NCI-H2029 treated with DMSO at 0.1 percent for 48 hours (cell line): ENCODE measurements at places on chromosomes 5 and 9.
A peak's percentile ranks its signal among the peaks of the same experiment; 100 is the strongest.

- no peak for DNase-seq
Measured at GRCh38 chr9:3972687-3973086, 327.2 kb downstream of the GLIS3 start.

- no peak for DNase-seq
Measured at GRCh38 chr5:53313145-53313544, 167.3 kb upstream of the FST start.

GRCh38 chr5:83991566-83992224 lies 271.0 kb upstream of the HAPLN1 start:
- no peak for DNase-seq

- DNase-seq, result no peak
Measured at GRCh38 chr5:33734537-33734936, 157.3 kb downstream of the ADAMTS12 start.

DNA sequence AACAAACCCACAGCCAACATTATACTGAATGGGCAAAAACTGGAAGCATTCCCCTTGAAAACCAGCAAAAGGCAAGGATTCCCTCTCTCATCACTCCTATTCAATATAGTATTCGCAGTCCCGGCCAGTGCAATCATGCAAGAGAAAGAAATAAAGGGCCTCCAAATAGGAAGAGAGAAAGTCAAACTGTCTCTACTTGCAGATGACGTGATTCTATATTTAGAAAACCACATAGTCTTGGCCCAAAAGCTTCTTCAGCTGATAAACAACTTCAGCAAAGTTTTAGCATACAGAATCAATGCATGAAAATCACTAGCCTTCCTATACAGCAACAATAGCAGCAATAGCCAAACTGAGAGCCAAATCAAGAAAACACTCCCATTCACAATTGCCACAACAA lies 333.7 kb upstream of the EDIL3 start:
- no peak for DNase-seq

DNA sequence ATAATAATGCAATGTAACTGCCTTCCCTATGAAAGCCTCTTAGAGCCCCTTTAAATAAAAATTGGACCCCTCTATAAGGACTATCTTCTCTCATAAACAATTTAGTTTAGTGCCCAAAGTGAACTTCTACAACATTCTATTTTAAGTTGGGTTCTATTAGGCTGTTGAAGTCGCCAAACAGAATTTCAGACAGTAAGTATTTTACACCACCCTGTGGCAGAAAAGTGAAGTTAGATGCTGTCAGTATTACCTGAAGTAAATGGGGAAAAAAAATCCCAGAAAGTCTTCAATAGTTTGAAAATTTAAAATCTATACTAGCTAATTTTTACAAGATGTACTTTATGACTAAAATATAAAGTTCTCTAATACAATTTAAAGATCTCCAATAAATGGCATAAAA lies 29.5 kb downstream of the CAAP1 start:
- no peak for DNase-seq

GRCh38 chr9:751137-752051 lies 90.1 kb upstream of the DMRT1 start:
- no peak for DNase-seq

DNA sequence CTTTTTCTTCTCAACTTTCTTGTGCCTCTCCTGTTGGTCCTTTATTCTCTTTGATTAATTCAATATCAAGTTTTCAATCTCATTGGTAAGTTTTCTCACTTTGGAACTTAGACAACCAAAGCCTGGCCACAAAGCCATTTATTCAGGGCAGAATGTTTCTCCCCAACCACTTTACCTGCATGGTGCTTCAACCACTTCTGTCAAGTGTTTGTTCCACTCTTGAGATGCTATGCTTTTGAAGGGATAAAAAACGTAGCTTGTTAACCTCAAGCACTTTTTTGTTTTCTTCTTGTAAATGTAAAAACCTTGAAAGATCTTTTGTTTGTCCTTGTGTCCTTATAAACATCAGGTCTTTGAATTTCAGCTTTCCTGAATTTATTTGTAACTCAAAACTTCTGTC lies 966.7 kb downstream of the MAT2B start:
- no peak for DNase-seq

DNA sequence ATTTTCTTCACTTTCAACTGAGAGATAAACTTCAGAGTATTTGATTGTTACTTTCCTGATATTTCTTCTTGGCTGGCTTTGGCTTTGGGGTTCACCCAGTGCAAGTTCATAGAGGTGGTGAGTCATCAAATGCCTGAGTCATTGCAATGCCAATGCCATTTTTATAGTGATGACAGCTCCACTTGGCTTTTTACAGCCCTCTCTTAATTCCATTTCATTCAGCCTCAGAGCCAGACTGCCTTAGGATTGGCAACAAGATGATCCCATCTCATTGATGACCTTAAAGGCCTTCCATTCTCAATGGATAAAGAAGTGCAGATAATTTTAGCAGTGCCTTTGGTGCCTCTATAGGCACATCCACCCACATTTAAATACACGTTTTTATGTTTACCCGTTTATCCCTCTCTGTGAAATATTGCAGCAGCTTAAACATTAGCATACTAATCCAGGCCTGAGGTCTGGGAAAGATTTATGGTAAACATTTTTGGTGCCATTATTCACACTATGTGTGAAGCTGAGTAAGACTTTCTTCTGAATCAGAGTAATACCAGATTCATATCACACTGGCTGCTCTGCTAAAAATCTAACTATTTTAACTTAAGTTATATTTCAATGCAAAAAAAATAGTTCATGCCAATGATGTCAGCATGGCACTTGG lies 88.9 kb upstream of the TYRP1 start:
- no peak for DNase-seq

- DNase-seq, result no peak
Measured at GRCh38 chr9:129597355-129598088, 23.4 kb downstream of the C9orf50 start.

GRCh38 chr9:134333874-134334581 lies 7.8 kb downstream of the RXRA start:
- DNase-seq, result no peak

GRCh38 chr5:135135530-135136226 lies 101.7 kb upstream of the PITX1 start:
- DNase-seq, result peak; percentile 91

- no peak for DNase-seq
Measured at GRCh38 chr5:148482196-148482595, 98.4 kb downstream of the FBXO38 start.

- DNase-seq, result no peak
Measured at GRCh38 chr5:167653645-167654106, 637.8 kb upstream of the WWC1 start.

GRCh38 chr5:173196133-173196952 lies 38.7 kb downstream of the NKX2-5 start:
- no peak for DNase-seq

DNA sequence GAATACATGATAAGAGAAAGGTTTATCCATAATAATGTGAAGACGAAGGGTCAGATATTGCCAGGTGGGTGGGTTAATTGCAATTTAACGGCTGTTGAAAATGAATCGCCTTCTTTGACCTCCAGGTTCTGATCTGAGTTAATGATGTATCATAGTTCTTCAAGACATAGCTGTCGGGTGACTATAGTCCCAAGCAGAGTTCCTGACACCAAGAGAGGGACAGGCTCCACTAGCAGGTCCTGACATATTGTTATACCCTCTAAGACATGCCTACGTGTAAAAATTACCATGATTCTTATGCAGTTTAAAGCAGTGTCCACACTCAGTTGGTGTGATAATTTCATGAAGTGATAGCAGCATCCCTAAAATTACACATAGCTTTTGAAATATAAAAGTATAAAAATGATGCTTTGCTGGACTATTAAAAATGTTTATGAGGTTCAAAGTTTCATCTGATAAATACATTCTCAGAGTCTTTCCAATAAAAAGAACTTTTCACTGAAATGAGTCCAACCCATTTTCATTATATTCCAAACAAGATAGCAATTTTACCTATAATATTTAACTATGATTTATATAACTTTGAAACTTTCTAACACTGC lies 53.0 kb downstream of the NTRK2 start:
- DNase-seq, result no peak

- no peak for DNase-seq
Measured at GRCh38 chr5:149865746-149866145, 78.8 kb downstream of the PDE6A start.

- DNase-seq, result no peak
Measured at GRCh38 chr9:108463932-108464606, 391.7 kb downstream of the ACTL7B start.

DNA sequence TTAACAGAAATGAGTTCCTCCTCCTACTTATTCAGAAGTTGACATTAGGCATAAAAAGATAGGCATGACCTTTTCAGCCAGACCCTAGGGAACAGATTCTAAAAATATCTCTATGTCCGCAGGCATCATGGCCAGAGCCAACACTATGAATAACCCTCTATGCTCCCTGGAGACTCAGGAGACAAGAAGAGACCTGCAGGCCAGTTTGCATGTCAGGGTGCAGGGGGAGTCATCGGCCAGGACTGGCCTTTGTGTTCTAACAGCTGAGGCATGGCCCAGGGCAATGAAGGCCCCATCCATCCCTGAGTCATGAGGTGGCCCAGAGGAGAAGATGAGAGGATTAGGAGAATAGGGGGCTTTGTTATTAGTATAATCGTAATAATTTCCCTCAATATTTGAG lies 93.8 kb downstream of the TMEM215 start:
- DNase-seq, result no peak

- no peak for DNase-seq
Measured at GRCh38 chr5:154644745-154645411, 110.3 kb upstream of the LARP1 start.

DNA sequence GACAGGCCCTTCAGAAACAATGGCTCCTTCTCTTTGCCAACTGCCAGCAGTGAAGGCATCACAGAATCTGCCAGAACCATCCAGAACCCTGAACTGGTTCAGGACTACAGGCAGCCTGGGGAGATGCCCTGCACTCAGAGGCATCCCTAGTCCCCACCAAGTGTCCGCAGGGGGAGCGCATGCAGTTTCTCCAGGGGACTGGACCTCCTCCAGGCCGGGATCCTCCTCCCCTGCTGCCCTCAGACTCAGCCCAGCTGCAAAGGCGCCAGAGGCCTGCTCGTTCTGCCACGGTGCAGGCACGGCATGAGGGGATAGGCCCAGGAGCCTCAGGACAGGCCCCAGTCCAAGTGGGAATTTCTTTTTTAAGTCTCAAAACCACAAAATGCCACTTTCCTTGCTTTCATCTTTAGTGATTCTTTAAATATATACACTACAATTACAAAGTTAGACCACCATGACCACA lies 72.0 kb downstream of the SEMA4D start:
- peak; percentile 6 for DNase-seq

- no peak for DNase-seq
Measured at GRCh38 chr5:178732281-178732680, 1.8 kb upstream of the ZNF354A start.

GRCh38 chr9:121277518-121278295 lies 9.7 kb downstream of the GSN start:
- DNase-seq, result no peak

- DNase-seq, result no peak
Measured at GRCh38 chr5:1820381-1820780, 19.2 kb downstream of the NDUFS6 start.

DNA sequence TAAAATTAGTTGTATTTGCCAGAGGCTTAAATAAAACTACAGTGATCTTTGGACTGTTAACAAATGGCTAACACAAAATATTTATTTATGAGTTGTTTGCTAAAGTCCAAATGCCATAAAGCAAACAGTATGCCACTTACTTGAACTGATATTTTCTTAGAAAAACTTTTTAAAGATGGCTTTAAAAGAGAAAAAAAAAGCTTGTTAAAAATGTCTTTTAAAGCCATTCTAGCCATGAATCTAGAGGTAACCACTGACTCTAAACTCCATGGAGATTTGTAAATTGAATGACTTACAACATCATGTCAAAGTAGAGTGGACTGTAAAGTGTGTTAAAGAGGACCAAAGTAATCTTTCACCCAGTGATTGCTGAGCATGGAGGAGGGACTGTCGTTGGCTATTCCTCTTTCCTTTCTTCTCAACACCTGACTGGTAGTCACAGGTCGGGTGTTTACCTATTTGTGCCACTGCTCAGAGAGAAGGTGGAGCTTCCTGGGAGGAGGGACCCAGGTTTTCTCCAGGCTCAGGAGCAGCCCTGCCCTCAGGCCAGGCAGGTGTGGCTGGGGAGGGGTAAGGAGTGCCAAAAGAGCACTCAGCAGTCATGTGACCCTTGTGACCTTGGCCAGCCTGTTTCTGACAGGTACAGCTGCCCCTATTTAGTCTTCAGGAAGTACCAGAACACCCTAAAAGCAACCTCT lies 69.1 kb upstream of the TJP2 start:
- DNase-seq, result peak; percentile 76

- DNase-seq, result no peak
Measured at GRCh38 chr5:177339107-177339638, 12.3 kb downstream of the LMAN2 start.

GRCh38 chr5:11324521-11325289 lies 563.7 kb upstream of the DAP start:
- DNase-seq, result no peak

DNA sequence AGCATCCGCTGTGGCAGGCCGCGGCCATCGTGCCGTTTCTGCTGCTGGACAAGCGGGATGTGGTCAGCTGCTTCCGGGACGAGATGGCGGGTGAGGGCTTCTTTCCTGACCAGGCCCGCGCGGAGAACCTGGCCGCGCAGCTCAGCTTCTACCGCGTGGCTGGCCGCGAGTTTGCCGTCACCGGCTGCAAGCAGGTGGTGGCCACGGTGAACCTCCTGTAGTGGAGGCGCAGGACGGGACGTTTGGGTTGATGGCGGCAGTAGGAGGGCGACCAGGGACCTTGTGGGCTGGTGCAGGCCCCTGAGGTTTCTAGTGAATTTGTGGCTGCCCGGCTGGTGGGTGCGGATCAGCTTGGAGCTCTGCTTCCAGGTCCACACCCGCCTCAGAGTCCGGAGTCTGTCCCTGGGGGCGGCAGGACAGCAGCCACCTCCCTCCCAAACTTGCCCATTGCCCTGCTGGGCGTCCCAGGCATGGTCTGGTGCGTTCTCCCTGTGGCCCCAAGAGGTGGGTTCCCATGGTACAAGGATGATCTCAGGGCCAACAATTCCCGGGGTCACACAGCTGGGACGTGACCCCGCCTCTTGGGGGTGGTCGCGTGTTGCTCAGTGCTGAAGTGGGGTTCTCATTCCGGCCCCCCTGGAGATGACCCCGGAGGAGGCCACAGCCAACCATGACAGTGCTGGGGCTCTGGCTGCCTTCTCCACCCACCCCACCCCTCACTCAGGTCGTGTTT lies 2.4 kb downstream of the TOR4A start:
- DNase-seq, result no peak

DNA sequence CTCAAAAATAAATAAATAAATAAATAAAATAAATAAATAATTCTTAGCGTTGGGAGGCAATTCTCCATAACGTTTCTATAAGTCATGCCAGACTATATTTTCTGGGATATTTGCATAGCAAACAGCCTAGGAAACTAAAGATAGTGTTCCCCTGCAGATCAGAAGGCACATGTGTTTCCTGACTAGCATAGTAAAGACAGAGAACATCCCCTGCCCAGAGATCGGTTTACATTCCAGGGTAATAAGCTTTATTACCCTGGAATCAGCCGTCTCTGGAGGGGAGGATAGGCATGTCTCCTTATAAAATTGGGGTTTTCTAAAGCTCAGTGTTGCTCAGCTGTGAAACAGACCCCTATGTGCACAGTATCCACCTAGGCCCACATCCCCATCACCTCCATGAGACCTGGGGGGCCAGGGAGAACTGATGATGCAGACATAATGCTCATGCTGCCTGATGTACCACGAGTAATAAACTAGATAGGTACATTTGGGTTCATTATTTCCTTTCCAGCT lies 36.9 kb upstream of the IFNK start:
- DNase-seq, result no peak

GRCh38 chr9:111895996-111896941 lies at the start of gene UGCG:
Gene UGCG, plus strand, starts transcription at chr9:111896814. Its CDS starts 402 bp downstream, at chr9:111897216.
- DNase-seq, result peak; percentile 83
